Activated T-helper 9 cell treated with anti-CD3 and anti-CD28 coated beads, Interleukin-2, amount 50 U/mL, for 16 hours (primary cell): ENCODE measurements at places on chromosomes 1 and 21.

DNA sequence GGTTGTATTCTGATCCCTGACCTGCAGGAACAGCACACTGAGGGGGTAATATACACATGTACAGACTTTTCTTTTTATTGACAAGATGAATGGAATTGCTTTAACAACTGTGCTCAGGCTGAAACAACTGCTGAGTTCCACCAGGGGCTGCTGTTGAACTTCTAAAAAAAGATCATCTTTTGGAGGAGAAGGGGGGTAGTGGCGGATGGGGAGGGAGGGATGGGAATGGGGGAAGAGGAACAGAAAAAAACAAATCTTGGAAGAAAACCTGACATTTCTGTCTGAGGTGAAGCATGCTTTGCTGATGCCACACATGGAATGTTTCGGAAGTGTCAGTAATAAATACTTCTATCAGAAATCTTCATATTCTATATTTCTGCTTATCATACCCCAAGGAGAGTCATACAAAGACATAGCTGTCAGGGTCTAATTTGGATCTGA is 75.0 kb downstream of the RWDD3 start:
- no peak for DNase-seq

DNA sequence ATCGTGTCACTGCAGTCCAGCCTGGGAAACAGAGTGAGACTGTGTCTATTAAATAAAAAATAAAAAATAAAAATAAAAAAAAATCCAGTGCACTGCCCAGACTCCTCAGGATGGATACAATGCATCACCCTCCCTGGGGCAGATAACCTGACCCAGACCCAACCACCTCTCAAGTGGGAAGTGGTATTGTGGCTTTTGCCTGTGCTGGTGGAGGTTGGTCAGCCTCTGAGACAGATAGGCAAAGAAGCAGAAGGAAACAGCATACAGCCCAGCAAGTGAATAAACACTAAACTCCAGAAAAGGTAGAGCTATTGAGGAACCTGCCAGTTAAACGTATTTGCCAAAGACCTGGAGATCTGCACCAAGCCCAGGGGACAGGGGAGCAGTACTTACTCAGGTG is 22.0 kb downstream of the HHIPL2 start:
- no peak for DNase-seq

DNA sequence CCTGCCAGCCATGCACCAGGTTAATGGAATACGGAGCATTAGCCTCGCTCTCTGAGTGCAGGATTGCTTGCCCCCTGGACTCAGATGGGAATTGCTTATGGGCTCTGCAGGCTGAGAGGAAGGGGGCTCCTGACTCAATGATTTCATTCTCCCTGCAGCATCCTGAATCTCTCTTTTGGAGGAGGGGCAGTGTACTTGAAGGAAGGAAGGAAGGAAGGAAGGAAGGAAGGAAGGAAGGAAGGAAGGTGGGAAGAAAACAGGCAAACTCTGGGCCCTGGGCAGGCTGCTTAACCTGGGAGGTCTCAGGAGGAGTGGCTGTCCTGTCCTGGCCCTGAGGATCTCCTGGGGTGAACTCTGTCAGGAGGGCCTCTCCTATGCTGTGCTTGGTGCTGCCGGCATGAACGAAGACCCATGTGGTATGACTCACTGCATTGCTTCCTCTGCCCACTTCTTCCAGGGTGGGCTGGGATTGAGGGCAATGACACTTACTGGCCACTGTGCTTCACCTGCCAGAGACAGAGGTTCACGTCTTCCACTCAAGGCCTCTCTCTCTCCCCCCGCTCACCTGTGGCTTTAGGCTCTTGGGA is 257.1 kb upstream of the CSF3R start:
- no peak for DNase-seq

DNA sequence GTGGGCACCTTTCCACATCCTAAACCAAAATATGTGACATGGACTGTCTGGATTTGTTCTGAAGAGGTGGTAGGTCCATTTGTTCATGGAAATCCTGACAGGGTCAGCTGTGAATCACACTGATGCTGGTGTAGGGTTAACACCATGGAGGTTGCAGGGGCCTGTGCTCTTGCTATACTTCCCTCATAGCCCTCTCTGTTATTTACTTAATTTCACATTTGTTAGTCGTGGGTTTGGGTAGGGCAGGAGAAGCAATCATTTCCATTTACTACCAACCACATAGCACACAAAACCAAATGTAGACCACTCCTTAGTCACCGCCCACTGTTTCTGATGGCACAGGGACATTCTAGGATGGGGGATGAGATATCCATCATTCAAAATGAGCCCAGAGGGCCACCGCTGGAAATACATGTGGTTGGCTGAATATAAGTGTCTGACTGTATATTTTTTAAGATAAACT is 61.8 kb upstream of the POU2F1 start:
- DNase-seq = no peak

GRCh38 chr1:29648026-29648425 is 411.7 kb downstream of the PTPRU start:
- DNase-seq = no peak

DNA sequence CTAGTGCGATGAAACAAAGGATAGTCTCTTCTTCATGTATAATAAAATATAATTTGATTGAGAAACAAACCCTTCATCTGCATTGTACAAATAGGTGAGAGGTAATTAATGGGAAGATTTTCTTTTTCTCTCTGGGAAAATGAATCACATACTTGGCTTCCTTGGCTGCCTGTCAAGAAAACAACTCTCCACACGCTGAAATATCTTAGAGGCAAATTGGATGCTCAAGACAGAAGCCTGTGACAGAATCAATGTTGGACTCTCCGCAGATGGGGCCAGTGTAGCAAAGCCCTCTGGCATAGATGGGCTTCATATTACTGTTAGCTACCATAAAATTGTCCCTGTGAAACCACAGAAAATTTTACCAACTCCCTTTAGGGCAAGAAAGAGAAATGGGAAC is 186.6 kb downstream of the GRIK1 start:
- no peak for DNase-seq

DNA sequence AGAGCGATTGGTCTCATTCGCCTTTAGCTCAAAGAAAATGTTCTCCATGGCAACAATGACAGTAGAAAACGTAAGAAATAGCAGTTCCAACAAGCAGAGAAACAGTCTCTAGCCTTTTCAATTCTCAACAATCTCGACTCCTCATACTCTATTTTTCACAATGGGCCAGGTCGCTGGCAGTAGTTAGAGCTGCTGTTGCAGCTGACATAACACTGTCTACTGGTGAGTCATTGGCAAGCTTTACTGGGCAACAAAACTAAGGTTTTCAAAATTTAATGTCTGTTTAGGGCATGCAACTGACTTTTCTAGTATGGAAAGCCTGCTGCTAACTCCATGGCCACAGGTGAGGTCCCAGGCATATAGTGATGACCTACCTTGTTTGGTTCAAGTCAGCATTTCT is 221.1 kb upstream of the KAZN start:
- DNase-seq = no peak

- no peak for DNase-seq
Observed at GRCh38 chr1:35171579-35171978, 21.4 kb downstream of the SFPQ start.

- no peak for DNase-seq
Observed at GRCh38 chr1:192100686-192101468, 57.4 kb upstream of the RGS18 start.
